ENCODE measurements at places on chromosomes 11 and 22.

GRCh38 chr11:4926608-4927007 is 2.5 kb upstream of the OR51G1 start:
- no peak for DNase-seq

DNA sequence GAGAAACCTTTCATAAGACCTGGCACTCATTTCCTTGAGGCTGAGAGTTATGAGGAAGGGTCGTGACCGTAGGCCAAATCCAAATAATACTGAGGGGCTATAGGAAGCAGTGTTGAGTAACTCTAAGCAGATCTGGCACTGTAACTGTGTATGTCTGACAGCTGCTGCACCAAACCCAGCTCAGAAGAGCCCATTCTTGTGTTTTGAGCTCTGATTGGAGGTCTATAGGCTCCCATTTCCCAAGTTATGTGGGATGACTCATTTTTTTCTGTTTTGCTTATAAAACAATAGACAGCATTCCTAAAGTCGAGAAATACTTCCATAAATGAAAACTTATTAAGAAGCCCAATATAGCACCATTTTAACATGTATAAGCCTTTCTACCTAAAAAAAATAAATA is 645.8 kb downstream of the DLG2 start:
- no peak for DNase-seq

- DNase-seq: no peak
Measured at GRCh38 chr11:35324981-35325380, 94.4 kb downstream of the SLC1A2 start.

DNA sequence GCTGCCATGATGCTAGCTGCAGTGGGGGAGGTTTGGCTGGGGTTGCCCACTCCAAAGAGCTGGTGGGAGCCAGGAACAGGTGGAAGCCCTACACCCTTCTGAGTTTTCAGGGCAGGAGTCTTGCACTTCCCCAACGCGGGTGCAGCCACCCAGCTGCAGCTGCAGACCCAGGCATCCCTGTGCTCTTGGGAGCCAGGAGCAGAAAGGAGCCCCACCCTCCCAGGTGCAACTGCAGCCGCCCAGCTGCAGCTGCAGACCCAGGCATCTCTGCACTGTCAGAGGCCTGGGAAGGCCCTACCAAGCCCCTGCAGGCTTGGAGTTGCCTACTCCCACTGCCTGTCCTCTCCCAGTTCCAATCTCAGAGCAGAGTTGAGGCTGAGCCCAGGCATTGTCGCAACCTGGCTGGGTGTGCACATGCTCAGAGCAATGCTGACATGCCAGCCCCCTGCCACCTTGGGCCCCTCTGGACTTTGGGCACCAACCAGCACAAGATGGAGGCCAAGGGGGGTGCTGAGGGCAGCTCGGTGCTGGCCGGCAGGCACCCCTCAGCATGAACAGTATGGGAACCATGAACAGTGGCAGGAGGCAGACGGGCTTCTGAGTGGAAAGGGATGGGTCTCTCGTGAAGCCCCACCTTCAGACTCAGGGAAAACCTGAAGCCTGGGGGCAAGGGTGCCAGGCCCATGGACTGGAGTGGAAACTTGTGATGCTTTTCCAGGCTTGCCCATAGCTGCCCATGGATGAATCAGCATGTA is 195.4 kb downstream of the DCDC1 start:
- DNase-seq: no peak

DNA sequence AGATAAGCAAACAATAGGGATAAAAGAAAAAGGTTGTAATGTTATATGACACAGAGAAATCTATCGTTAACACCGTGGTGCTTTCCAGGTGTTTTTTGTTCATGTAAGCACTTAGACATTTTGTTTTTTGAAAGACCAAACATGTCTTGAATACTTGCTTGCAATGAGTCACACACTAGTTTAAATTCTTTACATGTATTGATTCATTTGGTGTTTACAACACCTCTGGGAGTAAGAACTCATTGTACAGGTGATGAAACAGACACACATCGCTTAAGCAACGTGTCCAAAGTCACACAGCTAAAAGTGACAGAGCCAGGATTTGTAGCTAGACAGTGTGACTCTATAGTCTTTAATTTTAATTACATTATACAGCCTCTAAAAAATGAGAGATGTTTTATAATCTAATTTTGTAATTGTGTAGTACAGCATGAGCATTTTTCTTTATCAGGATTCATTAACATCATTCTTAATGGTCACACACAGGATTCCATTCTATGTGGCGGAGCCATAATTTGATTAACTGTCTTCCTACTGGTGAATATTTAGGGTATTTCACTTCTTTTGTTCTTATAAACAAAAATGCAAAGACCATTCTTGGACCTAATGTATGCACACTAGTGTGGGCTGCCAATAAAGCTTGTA is 148.8 kb downstream of the DBX1 start:
- no peak for DNase-seq

DNA sequence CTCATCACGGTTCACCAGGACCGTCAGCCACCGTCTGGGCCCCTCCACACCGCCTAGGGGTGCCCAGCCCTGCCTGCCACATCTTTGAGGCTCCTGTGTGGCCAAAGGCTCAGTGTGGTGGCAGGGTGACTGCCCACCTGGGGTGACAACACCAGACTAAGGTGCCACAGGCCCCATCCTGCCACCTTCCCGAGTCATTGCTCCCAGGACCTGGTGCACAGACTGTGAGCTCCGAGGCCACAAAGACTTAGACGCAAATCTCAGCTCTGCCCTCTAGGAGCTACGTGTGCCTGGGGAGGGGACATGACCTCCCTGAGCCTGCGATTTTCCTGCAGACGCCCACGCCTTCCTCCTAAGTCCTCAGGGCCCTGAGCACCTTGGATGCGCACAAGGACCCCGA is 36.5 kb downstream of the KIAA0930 start:
- no peak for DNase-seq

GRCh38 chr11:9982796-9983579 is 311.0 kb downstream of the SBF2 start:
- DNase-seq: no peak

DNA sequence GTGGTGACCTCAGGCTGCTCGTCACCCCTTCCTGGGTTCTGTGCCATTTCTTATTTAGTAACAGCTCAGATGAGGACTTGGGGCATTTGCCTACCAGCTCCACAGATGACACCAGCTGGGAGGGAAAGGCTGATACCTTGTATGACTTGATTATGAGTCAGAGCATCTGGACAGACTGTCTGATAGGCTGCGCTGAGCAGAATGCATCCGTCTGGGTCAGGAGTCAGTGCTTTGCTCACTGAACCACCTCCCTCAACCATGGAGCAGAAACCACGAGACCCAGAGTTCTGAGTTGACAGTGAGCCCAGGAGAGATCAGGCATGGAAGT is 6.8 kb downstream of the ST14 start:
- no peak for DNase-seq

DNA sequence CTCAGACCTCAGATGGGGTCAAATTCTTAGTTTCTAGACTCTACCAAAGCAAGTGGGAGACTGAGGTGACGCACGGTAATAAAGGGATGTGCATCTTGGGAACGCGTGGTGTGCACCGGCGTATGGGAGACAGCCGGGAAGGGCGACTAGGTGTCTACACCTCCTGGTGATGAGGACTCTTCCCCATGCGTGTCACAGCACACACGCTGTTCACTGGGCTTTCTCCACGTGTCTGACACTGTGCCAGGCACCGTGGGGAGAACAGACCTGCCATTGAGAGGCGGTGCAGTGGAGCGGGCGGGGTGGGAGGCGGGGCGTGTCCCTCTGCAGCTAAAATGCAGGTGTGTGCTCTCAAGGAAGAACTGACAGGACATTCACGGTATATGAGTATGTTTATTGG is 5.3 kb downstream of the FXYD6 start:
- DNase-seq: no peak

- no peak for DNase-seq
Measured at GRCh38 chr11:43921561-43922294, 20.7 kb upstream of the C11orf96 start.

DNA sequence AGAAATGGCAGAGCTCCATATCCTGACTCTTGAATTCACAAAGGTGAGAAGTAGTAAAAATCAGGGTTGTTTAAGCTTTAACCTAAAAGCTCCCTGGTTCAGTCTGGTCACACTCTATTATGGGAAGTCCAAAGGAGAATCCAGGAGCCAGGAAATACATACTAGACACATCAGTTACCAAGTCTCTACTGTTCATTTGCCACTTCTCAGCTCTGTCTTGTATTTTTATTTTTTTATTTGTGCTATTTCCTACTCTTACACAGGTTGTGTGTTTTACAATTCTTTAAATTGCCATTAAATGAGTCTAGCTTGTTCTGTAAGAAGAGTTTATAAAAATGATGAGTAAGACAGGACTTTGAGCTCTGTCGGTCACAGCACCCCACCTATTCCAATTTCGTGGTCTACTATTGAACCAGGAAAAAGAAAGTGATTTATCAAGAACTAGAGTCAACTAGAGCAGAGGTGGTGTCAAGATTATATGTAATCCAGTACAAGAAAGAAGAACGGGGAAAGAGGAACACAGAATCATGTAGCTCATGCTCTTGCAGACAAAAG is 9.7 kb downstream of the MS4A12 start:
- DNase-seq: no peak

GRCh38 chr22:46036558-46037408 is 59.8 kb upstream of the WNT7B start:
- no peak for DNase-seq

- no peak for DNase-seq
Measured at GRCh38 chr11:115324581-115325432, 179.4 kb downstream of the CADM1 start.

GRCh38 chr11:11411401-11411985 is 58.4 kb upstream of the CSNK2A3 start:
- DNase-seq: no peak

GRCh38 chr22:32708830-32709229 is 92.7 kb upstream of the TIMP3 start:
- DNase-seq: no peak

DNA sequence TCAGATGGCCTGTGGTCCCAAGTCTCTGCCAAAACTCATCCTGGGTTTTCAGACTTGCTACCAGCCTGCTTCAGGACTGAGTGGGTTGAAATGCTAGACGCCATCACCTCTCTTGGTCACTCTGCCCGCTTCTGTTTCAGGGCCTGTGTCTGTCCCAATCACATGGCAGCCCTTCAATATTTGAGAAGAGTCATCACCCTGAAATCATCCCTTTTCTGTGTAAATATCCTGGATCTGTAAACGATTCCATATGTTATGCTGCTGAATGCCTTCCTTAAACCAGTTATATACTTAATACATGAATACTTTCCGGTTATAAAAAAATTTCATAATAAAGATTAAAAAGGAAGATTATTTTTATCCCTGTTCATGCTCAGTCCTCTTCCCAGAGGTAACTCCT is 39.8 kb upstream of the TLCD5 start:
- no peak for DNase-seq

DNA sequence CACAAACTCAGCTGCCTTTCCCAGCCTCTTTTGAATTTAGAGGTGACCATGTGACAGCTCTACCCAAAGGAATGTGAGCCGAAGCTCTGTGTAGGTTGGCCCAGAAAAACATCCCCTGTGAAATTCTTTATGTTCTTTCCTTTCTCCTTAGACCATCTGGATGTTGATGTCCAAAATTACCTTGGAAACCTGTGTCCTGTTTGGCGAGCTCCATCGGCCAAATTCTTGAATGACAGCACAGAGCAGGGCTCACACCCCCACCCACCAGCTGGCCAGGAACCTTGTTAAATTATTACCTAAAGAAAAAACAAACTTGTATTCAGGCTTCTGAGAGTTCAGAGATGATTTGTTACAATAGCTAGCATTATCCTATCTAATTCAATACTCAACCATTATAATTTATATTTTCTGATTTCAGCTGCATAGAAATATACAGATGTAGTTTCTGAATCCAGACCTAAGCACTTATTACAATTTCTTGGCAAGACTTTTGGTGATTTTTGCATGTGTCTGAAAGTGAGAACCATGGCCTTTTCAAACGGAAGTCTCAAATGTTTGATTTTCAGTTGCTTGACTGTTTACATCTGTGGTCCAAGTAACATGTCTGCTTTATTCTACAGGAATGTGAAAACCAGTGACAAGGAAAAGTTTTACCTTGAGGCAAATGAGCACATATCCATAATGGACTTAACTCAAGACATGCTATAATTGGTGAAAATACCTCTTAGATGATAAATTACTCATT is 554.2 kb downstream of the NTM start:
- DNase-seq: no peak

- no peak for DNase-seq
Measured at GRCh38 chr11:126008956-126009355, 53.7 kb downstream of the CDON start.

DNA sequence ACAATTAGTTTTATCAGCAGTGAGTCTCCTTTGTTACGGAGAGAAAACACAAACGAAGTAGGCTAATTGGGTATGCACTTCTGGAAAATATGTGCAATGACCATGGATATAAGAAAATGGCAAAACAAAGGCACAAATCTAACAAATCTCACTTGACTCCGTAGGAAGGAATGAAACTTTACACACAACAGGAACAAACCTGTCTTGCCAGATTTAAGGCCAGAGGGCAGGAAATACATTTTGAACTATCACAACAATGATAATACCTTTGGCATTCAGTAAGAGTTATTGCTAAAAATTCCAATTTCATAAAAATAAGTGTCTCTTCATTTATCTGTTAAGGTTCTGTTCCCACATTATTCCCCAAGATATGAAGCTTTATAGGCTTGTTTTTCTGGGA is 36.6 kb downstream of the SLC25A17 start:
- no peak for DNase-seq

GRCh38 chr11:19432370-19433061 is 191.8 kb upstream of the E2F8 start:
- no peak for DNase-seq

DNA sequence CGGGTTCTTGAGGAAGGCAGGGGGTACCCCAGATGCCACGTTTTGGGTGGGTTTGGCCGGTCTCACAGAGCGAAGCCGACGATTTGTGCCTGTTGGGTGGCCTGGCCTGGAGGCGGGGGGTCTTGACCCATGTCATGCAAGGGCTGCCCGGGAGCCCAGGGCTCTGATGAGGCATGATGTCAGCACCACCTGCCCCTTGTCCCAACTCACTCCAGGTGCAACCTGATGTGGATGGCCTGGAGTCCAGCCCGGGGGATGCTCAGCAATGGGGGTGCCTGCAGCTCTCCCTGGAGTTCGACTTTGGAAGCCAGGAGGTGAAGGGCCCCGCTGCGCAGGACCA is 851 bp downstream of the SYT8 start:
- no peak for DNase-seq

DNA sequence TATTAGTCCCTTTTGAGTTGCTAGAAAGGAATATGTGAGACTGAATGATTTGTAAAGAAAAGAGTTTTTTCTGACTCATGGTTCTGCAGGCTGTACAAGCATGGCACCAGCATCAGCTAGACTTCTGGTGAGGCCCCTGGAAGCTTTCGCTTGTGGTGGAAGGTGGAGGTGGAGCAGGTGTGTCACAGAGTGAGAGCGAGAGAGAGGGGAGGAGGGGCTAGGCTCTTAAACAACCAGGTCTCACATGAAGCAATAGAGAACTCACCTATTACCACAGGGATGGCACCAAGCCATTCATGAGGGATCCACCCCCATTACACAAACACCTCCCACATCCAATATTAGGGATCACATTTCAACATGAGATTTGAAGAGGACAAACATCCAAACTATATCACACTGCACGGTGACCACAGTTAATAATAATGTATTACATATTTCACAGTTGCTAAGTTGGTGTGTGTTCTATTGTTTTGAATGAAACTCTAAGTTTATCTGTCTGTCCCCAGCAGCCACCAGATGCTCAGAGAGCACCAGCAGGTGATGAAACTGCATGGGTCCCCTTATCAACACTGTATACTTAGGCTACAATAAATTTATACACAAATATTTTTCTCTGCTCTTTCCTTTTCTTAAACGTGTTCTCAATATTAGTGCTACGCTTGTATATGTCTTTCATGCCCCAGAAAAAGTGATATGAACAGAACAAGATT is 14.1 kb downstream of the ZFP91 start:
- no peak for DNase-seq

GRCh38 chr22:45911601-45912271 is 65.2 kb downstream of the WNT7B start:
- no peak for DNase-seq

Data from stimulated activated CD4-positive, alpha-beta T cell treated with anti-CD3 and anti-CD28 coated beads, Interleukin-15, amount 100 ng/mL, for 1 hour (primary cell).